Central memory CD8-positive, alpha-beta T cell (primary cell): ENCODE measurements at places on chromosomes 3 and 15.

DNA sequence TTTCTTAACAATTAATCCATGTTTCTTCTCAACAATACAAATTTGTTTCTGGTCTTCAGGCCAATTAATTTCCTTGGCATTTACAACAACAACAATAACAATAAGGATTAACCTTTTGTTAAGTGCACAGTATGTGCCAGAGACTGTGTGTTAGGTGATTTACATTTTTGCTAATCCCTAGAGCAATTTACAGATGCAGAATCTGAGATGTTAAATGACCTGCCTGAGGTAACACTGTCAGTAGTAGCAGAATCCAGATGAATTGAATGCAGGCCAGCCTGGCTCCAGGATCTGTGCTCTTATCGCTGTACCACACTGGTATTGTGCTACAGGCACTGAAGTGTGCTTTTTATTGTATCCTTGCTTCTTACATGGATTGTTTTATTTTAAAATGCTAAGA, 122.2 kb downstream of the MEIS2 start:
- DNase-seq = no peak

DNA sequence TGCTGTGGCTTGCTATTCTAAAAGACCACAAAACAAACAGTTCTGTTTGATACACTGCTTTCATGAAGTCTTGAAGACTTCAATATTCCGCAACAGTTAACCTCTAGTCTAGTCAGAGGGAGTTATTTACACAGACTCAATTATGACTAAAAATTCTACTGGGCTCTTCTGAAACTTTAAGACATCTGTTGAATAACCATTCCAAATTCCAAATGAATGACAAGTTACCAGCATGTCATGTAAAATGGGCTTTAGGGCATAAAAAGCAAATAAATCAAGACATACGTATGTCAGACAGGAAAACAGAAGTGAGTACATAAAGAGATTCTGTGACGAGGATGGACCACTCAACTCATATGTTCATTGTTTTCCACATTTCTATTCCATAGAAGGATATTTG, 93.9 kb downstream of the PLOD2 start:
- DNase-seq = no peak

DNA sequence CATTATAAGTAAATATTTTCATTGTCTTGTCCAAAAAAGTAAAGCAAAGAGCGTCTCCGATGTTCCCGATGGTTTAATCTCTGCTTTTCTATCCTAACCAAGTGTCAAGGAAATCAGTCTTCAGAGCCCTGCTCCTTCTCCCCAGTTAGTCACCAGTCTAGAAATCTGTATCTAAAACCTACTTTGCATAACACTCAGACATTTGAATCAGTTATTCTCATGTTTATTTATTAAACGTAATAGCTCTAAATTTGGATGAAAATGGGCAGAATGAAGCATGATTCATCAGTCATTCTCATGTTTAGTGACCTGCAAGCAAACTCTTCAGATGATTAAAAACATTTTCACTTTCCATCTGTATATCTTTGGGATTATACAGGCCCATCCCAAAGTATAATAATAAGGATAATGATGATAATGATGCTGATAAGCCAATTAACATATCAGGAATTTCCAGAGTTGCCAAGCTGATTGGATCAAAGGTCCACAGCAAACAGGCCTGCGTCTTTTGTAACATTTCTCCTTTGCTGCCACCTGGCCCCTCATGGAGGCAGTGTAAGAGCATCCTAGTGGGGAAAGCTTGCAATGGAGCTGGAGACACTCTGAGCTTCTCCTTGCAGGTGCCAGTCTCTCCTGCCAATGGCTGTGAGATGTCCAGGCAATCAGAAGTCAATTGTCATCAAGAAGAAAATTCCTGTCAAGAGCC, 273.9 kb downstream of the IGSF11 start:
- DNase-seq = no peak

- DNase-seq = no peak
Measured at GRCh38 chr15:73078291-73078690, 26.0 kb downstream of the NEO1 start.

- DNase-seq = no peak
Measured at GRCh38 chr3:101943029-101943428, 93.7 kb downstream of the NFKBIZ start.

GRCh38 chr3:171312741-171313140, 147.5 kb downstream of the TNIK start:
- DNase-seq = no peak

DNA sequence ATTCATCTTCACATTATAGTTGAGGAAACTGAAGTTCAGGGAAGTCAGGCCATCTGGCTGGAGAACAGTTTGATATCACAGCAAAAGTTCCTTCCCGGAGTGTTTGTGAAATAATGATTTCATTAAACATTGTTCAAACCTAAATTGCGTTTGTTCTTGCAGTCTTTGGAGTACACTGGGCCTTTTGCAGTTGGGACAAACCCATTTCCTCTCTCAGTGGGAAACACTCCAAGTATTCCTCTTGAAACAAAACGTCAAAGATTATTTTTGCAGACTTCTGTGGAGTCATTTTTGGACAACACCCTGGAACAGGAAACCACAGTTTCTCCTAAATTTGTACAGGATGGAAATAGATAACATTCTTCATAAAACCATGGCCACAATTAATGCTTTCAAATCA, 287.5 kb downstream of the PTPRG start:
- no peak for DNase-seq

GRCh38 chr3:32794487-32795308, 23.1 kb upstream of the TRIM71 start:
- no peak for DNase-seq

- no peak for DNase-seq
Measured at GRCh38 chr15:75025107-75025506, 1.7 kb downstream of the PPCDC start.

- DNase-seq = peak; percentile 75
Measured at GRCh38 chr3:186617036-186617946, 4.4 kb downstream of the AHSG start.

DNA sequence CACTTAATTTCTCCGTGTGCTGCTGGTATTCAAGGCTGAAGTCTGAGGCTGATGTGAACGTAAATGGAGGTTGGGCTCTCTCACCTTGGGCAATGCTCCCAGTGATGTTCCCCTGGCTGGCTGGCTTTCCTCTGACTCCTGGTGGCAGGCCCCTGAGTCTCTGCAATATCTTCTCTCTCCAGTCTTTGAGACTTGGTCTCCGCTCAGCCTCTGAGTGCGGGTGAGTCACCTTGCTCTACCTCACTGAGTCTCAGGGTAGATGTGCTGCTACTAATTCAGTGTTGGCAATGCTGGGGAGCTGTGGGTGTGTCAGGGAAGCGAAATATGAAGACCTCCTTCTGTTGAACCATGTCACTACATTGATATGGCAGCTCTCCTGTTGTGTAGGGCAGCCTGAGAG, 31.3 kb upstream of the TRIM59 start:
- DNase-seq = no peak

DNA sequence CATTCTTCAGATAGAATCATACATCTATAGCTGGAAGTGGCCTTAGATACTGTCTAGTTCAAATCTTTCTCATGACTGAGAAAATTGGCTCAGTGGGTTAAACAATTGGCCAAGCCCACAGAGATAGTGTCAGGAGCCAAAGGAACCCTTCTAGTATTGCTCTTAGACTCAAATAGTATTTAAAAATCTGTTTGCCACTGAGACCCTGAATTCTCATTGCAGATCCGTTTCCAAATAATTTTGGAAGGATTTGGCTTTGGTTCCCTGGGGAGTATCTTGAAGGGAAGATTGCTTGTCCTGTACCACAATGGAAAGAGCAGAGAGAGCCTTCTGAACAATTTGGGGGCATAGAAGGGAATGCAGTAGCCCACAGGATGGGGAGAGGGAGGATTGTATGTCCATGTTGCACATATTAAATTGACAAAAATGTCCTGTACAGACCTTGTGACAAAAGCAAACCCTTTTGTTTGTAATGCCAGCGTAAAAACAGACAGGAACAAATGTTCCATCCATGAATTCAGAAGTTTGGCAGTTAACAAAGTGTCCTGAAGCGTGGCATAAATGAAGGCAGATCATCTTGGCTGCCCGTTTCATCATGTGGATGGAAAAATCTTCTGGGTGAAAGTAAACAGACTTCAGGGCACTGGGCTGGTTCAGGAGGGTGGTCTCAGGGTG, 156.4 kb upstream of the RASGRP1 start:
- DNase-seq = no peak

DNA sequence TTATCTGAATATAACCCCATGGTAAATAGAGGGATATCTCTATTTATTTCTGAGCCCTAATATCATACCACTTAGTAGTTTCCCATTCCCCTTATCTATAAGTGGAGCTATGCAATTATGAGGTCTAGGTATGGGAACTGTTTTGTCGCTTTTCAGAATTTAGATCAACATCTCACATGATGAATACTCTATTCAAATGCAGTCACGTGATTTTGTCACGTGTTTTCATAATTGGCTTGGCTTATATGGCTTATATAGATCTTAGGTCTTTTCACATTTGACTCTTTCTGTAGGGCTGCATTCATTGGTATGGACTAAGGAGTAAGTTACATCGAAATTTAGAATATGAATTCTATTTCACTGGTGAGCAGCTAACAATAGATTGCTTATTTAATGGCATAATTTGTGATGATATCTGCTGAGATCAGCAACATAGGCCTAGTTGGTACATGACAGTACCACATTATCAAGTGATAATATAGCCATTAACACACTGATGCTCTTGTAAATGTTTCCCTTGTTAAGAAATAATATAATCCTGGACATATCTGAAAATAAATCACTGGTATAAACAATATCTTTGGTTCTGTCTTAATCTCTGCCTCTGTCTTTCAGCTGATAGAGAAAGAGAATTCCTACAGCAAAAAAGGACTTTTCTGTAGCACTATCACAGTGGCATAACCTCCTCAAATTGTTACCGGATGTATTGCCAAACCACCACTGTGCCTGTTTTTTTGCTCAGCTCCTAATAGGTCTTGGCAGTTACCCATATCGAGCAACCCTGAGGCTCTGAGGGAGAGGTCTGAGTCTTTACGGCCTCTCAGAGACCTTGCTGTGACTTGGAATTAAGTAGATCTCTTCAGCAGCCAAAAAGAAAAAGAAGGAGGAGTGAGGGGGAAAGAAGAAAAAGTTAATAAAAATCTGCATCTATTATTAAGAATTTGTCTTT, 357.1 kb downstream of the ZPLD1 start:
- DNase-seq = no peak

DNA sequence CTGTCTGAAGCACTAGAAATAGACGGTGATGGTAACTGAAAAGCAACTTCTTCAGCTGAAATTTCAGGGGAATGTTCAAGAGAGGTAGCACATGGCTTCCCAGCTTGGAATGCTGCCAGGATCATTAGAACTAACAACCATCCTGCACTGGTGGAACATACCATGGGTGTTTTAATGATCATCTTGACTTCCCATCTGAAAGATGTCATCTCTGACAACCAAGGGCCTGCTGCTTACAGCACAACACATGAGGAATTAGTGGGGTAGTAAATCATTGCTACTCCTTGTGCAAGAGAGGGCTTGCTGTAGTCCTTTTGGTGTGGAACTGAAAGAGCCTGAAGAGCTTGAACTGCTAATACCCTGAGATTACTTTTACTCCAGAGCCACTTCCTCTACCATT, 853.7 kb downstream of the MCTP2 start:
- no peak for DNase-seq

GRCh38 chr3:17642474-17642873, 100.0 kb downstream of the TBC1D5 start:
- DNase-seq = no peak

GRCh38 chr15:28184166-28184565, 85.1 kb upstream of the OCA2 start:
- DNase-seq = no peak

- DNase-seq = no peak
Measured at GRCh38 chr15:47872869-47873432, 155.6 kb downstream of the SEMA6D start.
